ENCODE measurements at places on chromosomes 3 and 15.

GRCh38 chr15:52834379-52834778 is 44.2 kb upstream of the ONECUT1 start:
- DNase-seq = no peak

DNA sequence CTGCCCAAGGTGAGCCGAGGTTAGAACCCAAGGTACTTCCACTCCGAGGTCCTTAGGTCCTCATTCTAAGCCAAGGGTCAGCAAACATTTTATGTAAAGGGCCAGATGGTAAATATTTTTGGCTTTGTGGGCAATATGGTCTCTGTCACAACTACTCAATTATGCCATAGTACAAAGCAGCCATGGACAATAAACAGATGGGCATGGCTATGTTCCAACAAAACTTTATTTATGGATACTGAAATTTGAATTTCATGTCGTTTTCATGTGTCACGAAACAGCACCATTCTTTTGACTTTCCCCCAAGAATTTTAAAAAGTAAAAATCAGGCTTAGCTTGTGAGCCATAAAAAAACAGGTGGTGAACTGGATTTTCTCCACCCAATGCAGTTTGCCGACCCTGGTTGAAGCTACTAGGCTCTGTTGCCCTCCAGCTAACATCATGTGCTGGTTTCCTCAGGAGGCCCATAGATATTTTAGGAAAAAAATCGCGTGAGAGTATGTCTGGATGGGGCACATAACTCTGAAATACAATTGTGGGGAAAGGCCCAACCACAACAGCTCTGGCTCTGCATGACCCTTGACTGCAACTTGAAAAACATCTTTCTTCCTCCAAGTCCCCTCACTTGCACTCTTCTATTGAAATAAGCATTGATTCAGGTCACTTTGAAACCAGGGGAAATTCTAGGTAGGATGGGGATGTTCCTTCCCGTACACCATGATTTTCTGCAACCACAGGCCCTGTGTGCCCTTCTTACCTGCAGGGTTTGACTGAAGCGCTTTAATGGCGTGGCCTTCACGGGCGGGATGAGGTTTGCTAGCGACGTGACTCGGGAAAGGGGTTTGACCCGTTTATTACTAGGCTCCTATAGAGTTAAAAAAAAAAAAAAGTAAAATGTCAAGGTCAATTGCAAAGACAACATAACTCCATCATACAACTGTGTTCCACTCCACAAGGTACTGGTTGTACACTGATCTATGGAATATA is 28.5 kb downstream of the ARHGEF3 start:
- DNase-seq = no peak

GRCh38 chr3:151428386-151428785 is 32.5 kb downstream of the IGSF10 start:
- no peak for DNase-seq

DNA sequence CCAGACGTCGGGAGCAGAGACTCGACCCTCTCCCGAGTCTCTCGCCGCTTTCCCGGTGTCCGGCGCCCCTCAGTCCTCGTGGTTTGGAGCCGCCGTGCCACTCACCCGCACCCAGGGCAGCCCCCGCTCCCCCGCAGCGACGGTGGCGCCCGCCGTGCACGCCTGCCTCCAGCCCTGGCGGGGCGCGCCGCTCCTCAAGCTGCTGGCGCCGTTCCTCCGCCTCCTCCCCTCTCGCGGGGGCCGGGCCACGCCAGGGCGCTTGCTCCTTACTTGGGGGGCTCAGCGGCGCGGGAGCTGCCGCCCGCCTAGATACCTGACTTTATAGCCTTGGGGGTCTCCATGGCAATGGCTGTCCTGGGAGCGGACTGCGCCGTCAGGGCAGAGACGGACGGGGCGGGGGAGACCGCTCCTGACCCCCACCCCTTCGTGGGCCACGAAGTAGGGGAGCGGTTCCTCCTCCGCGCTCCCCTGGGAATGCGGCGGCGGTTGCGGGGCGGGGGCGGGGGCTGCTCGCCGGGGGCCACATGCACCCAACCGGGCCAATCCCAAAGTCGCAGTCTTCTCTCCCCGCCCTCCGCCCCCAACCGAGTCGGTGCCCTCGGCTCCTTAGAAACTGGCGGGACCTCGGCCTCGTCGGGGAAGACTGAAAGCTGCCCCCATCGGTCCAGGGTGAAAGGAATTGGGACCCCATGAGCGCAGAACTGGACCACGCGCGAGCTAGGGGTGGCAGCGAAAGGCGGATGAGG is at the start of gene ANKRD63:
ANKRD63 (minus strand) TSS at position 196 of the 746 bp plus-strand sequence. CDS start 478 bp downstream, outside the sequence.
- DNase-seq = no peak

DNA sequence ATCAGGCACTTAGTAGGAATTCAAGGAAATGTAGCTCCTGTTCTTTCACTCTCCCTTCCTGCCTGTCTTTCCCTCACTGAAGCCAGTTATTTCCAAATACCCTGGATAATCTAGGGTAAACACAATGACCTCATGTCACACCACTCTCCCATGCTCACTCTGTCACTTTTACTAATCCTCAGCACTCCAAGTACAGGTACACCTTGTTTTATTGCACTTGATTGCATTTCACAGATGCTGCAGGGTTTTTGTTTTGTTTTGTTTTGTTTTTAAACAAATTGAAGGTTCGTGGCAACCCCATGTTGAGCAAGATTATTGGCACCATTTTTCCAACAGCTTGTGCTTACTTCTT is 40.8 kb downstream of the PPM1L start:
- no peak for DNase-seq

GRCh38 chr15:52234596-52235541 is 43.7 kb upstream of the GNB5 start:
- no peak for DNase-seq
